Right cardiac atrium (tissue), 5 donors: ENCODE measurements at places on chromosomes 2 and 18. TPM values are rescaled to one million over a fixed set of nuclear protein-coding genes. Genes with fewer than 3 reads are reported as not detected.

ATL2 gene
- total RNA-seq = 37.4 TPM

NETO1 gene
- total RNA-seq = 1.0 TPM

- DNase-seq = no peak
Measured at GRCh38 chr2:160298960-160299359, 98.9 kb upstream of the ITGB6 start.

- no peak for DNase-seq
Measured at GRCh38 chr2:56715683-56716082, 531.9 kb downstream of the CCDC85A start.
